ENCODE measurements at places on chromosomes 6 and 20.

DNA sequence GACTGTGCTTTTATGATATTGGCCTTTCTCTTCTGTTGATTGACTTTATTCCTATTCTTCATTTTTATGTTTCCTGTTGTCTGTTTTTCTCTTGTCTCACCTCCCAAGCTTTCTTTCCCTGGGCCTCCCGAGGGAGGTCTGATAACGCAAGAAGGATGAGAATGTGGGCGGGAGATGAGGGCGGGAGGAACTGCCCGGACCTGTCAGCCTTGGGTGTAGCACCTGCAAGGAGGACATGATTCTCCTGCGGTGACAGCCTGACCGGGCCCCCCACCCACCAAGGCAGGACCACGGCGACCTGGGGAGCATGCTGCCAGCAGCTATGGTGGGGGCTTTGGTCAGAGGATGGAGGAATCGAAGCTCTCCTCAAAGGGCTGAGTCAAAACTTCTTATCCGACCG, 86.9 kb downstream of the PLEKHG1 start:
- DNase-seq = no peak

DNA sequence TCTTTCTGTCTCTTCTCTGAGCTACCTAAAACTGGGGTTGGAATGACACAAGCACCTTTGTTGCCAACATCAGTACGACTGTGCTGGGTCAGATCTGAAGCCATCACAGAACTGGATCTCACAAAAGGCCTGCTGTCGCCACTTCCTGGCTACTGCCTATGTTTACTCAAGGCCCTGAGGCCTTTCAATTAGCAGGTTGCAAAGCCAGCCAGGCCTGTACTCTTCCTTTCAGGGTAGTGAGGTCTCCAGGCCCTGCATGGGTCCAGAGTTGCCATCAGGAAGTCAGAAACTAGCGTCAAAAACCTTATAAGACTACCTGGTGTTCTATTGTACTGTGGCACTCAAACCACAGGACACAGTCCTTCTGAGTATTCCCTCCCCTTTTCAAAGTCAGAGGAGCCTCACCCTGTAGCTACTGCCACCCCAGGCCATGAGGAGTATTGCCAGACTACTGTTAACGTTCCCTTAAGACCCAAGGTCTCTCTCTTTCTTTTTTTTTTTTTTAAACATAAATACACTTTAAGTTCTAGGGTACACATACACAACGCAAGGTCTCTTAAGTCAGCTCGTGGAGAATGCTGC, 937.4 kb upstream of the GJE1 start:
- no peak for DNase-seq

DNA sequence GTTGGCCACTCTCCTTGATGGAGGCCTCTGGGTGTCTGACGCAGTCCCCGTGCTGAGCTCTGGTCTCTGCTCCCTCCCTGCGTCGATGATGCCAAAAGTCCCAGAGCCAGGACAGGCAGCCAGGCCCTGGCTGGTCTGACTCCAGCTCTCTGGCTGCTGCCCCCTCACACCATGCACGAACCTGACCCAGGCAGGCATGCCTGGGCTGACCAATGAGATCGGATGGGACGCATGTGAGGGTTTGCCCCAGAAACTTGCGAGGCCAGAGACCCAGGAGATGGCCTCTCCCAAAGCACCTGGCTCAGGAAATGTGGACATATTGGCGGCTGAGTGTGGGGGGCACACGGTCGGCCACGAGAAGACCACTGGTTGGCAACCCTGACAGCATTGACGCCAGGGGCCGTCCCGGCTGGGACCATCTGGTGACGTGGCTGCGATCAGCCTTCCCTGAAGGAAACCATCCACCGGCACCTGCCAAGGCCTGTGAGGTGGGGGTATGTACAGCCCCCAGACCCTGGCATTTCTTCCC, 51.2 kb upstream of the FRMD1 start:
- DNase-seq = no peak

DNA sequence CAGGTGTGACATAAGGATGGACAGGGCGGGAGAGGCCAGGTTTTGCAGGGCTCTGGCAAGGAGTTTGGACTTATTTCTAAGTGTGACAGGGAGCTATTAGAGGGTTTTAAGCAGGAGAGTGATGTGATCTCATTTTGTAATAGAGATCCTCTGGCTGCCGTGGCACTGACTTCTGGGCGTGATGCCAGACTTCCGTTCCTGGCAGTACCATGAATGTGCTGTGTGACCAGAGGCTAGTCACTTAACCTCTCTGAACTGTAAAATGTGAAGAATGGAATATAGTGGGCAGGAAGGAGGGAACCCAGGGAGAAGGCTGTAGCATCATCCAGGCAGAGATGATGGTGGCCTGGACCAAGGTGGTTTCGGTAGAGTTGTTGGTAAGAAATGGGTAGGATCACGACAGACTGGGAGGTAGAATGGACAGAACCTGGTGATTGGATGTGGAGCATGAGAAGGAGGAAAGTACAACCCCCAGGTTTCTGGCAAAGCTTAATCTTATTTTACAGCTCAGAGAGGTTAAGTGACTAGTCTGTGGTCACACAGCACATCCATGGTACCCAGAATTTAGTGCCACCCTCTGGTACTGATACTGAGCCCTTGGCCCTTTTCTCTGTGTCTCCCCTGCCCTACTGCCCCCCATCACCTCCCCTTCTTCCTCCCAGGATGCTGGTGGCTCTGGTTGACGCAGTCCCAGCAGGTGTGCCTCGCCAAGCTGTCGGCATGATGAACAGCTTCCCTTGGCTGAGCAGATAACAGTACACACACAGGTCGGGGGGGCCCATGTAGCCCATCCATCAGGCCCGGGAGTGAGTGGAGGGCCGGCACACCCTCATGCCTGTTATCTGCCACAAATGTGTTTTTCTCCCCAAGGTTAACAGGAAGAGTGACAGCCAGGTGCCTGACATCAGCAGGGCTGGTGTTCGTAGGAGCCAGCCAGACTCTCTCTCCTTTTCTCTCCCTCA, 52.9 kb upstream of the CTNNBL1 start:
- DNase-seq = no peak

GRCh38 chr6:45424451-45424861, 46.7 kb upstream of the SUPT3H start:
- no peak for DNase-seq

DNA sequence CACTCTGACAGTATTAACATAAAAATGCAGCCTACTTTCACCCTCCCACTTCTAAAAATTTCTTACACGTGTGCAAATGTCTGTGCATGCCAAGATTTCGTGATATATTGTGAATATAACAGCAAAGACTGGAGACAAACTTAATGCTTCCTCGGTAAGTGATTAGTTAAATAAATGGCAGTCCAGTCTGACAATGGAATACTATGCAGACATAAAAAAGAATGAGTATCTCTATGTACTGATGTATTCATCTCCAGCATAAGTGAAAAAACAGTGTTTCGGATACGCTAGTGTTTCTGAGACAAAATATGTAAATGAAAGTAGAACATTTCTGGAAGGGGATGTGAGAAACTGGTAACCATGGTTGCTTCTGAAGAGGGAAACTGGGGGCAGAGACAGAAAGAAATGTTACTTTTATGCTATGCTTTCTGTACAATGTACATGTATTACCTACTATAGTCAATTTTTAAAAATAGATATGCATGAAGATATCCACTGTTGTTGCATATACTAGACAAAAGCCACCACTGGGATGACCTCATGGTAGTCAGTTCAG, 7.0 kb downstream of the SLC22A23 start:
- no peak for DNase-seq

- DNase-seq = no peak
These were observed 43.2 kb downstream of the ELMO2 start for GRCh38 chr20:46362921-46363867.

- no peak for DNase-seq
These were observed 44.3 kb upstream of the FRMD1 start for GRCh38 chr6:168123165-168123911.

GRCh38 chr6:117272891-117273290, 7.5 kb downstream of the VGLL2 start:
- no peak for DNase-seq

- DNase-seq = no peak
These were observed 534.5 kb downstream of the MAFB start for GRCh38 chr20:40154514-40154913.

DNA sequence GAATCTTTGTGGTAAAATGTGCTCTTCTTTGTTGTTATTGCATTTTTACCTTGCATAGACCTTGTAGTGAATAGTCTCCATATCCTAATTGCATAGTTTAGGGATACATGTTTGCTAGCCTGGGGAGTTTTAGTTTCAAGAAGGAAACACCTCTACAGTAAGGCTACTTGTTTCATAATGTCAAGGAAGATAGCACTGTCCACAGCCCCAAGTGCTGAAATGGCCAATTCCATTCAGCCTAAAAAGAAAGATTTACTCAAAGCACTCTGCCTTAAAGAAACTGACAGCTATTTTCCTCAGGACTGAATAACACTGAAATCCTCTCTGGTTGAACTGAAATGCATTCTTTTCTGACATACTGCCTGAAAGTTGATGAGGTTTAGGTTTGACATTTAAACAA, 2.6 kb downstream of the HCRTR2 start:
- peak; percentile 4 for DNase-seq

DNA sequence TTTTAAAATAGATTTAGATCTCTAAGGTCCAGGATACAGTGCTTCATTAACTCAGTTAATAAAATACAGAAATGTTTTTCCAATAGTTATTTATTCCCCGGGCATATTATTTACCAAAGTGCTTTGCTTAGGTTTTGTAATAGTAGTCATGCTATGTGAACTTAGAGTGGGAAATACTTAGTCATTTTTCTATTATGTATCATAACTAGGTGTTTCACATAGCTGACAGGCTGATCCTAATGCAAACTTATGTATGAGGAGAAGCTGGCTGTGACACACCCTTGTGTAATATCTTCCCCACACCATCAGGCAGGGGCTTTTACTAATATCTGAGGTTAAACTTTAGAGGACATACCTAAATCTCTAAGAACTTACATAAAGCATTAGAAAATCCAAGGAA, 277.7 kb upstream of the RIMS1 start:
- DNase-seq = peak; percentile 39

GRCh38 chr20:61678437-61678836, 387.2 kb downstream of the TAF4 start:
- DNase-seq = no peak

DNA sequence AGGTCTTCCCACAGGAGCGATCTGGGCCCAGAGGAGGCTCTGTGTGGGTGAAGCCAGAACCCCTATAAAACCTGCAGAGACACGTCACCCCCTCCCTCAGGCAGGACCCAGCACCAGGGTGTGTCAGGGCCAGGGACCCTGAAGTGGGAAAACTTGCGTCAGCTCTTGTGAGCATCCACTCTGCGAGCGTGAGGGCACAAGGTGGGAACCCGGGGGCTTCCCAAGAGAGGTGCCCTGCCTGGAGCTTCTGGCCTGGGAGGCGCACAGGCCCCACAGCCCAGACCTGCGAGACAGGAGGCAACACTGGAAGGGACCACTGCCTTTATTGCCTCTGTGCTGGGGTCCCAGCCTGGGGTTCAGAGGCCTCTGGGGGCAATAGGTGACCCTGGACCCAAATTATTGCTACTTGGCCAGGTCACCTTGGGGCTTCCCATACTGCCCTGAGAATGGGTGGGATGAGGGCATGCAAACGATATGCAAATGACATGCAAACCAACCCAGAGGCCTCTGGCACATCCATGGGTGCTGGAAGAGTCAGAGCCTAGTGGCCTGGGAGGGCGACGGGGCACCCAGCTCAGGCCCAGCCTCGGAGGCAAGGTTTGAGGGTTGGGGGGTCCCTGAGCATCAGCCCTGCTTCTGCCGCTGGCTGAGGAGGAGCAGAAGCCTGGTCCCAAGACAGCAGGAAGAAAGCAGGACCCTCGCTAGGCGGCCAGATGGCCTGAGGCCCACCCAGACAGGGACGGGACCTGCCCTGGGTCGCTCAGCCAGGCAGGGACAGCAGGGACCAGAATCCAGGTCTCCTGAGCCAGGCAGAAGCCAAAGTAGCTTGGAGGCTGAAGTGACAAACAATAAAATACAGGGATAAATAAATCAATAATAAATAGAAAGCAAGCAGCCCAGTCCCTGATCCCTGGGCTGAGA, 5.1 kb upstream of the C20orf144 start:
- no peak for DNase-seq

DNA sequence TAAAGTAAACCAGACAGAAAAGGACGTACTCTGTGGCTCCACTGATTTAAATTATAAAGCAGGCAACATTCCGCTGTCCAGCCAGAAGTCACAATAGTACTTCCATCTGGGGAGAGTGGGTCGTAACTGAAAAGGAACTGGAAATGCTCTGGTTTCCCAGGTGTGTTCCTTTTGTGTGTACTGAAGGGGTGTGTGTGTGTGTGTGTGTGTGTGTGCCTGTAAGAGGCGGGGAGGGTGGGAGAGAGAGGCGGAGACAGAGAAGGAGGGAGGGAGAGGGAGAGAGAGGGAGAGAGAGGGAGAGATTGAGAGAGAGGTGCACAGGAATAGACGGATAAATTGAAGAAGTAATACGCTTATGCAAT, 178.4 kb upstream of the ZNF184 start:
- DNase-seq = no peak

DNA sequence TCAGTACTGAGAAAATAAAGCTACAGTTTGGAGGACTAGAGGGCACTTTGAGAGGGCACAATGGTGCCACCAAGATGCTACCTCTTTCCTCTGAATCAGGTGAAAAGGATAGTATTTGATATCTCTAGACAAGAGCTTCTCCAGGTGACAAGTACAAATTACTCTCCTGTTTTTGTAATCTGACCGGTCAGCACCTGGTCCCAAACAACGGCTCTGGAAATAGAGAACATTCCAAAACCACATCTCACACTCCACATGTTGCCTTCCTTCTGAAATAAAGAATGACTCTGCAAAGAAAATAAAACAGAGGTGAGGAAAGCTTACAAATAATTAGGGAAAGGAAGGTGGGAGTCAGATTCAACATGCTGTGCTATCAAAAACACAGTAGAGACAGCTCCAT, 51.3 kb upstream of the CITED2 start:
- DNase-seq = no peak

DNA sequence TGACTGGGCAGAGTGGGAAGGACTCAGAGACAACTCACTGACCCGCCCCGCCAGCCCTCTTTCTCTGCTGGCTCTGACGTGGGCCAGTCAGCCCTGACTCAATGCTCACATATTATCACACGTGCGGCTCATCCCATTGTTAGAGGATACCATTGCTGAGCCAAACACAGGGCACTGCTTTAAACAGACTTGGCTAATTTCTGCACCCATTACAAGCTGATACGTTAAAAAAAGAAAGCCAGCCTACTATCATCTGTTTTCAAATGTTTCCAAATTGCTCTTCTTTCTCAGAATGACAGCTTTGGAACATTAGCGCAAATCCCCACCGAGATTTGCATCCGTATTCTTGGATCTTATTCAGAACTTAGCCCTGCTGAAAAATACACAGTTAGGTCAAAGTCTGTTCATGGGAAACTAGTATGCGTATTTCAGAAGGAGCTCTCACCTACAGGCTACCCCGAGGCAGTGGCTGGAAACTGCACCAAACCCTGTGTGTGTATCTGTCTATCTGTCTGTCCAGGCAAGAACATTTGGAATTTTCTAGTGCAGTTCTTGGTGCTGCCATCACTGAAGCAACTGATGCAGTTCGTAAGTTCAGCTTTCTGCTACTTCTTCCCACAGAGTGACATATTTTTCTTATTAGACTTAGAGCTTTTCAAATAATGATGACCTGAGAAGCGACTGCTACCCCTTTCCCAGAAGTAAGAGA, 32.8 kb downstream of the RAMACL start:
- DNase-seq = peak; percentile 1

All from kidney glomerular epithelial cell (primary cell).